ENCODE measurements at places on chromosomes 2 and 18. TPM values are rescaled to one million over a fixed set of nuclear protein-coding genes. Genes with fewer than 3 reads are reported as not detected.

The ACTG2 gene
- total RNA-seq = not detected

The SCYGR8 gene
- not detected for total RNA-seq

The RTKN gene
- 55.6 TPM for total RNA-seq

The CYP27C1 gene
- 3.0 TPM for total RNA-seq

The HOXD8 gene
- total RNA-seq = 22.0 TPM

The FKBP1B gene
- total RNA-seq = 8.2 TPM

The MC2R gene
- total RNA-seq = not detected

The POTEC gene
- total RNA-seq = not detected

The STPG4 gene
- 0.37 TPM for total RNA-seq

All from Caki2 (cell line).